ENCODE measurements at places on chromosomes 16 and 17.

GRCh38 chr17:20944014-20944865 is 98.6 kb downstream of the USP22 start:
- DNase-seq, result peak; percentile 34

GRCh38 chr16:80105751-80106150 is 435.0 kb upstream of the DYNLRB2 start:
- DNase-seq, result no peak

- DNase-seq, result peak; percentile 67
Observed at GRCh38 chr17:82200743-82201497, 11.7 kb downstream of the CCDC57 start.

GRCh38 chr17:68706356-68706920 is 105.3 kb upstream of the FAM20A start:
- DNase-seq, result no peak

- no peak for DNase-seq
Observed at GRCh38 chr16:55515111-55515510, 6.2 kb downstream of the LPCAT2 start.

- no peak for DNase-seq
Observed at GRCh38 chr17:57413848-57414651, 157.7 kb downstream of the MSI2 start.

DNA sequence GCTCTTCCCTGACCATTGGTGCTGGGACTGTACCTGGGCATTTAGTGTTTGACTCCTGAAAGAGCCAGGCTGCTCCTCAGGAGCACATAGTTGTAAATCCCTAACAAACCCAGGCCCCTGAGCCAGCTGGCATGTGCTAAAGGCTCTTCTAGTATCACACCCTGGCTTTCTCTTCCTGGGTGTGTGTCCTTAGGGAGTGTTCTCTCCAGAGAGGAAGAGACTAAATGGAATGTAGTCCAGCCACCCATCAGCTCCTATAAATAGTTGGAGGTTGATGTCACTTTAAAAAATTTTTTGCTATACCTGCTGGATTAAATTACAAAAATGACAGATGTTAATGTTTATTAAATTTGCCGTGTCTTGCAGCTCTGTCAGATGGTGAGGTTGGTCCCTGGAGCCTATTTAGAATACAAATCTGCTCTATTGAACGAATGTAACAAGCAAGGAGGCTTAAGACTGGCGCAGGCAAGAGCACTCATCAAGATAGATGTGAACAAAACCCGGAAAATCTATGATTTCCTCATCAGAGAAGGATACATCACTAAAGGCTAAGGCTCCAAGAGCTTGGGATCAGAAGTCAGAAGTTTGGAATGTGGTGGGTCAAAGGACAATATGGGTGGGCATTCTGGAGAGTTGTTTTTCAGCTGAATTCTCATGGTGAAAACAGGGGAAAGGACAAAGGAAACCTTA is 13.1 kb upstream of the DUSP14 start:
- DNase-seq, result no peak

- DNase-seq, result no peak
Observed at GRCh38 chr16:521381-522210, 5.9 kb upstream of the CAPN15 start.

GRCh38 chr17:75588596-75589011 is 1.0 kb downstream of the MYO15B start:
- DNase-seq, result no peak

GRCh38 chr16:2874032-2874911 is 8.7 kb upstream of the FLYWCH2 start:
- DNase-seq, result no peak

DNA sequence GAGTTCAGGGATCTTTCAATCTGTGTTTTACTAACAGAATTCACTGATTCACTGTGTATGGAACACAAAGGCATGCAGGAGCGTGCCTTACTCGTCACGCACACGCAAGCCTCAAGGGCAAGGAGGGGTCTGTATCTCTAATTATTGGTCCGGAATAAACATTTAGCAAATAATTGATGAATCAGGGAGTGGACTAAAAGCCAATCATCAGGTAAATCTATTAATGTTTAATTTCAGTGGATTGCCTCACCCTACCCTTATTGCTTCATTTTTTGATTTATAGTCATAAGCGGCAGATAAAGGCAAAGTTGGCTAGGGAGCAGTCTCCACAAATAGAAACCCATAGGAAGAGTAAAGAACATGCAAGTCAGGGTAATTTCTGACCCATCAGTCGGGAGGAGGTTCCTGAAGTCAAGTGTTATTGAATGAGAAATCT is 7.4 kb upstream of the HSD17B2 start:
- DNase-seq, result no peak

GRCh38 chr16:74071996-74072535 is 224.5 kb upstream of the PSMD7 start:
- DNase-seq, result no peak

GRCh38 chr16:68179855-68180254 is 56.1 kb downstream of the ESRP2 start:
- DNase-seq, result no peak

DNA sequence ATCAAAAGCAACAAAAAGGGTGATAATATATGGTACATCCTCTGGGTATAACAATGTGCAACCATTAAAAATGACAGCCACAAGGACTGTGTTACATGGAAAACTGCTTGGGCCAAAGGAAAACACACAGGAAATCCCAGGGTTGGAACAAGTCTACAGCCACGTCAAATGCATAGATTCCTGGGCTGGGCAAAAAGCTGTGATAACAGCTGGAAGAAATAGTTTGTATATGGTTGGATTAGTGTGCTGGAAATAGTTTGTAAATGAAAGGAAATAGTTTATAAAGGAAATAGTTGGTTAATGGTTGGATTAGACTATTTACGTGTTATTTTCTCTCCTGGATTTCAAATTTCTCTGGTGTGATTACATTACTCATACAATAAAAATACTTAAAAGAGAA is 2.6 kb downstream of the HSD17B2 start:
- no peak for DNase-seq

DNA sequence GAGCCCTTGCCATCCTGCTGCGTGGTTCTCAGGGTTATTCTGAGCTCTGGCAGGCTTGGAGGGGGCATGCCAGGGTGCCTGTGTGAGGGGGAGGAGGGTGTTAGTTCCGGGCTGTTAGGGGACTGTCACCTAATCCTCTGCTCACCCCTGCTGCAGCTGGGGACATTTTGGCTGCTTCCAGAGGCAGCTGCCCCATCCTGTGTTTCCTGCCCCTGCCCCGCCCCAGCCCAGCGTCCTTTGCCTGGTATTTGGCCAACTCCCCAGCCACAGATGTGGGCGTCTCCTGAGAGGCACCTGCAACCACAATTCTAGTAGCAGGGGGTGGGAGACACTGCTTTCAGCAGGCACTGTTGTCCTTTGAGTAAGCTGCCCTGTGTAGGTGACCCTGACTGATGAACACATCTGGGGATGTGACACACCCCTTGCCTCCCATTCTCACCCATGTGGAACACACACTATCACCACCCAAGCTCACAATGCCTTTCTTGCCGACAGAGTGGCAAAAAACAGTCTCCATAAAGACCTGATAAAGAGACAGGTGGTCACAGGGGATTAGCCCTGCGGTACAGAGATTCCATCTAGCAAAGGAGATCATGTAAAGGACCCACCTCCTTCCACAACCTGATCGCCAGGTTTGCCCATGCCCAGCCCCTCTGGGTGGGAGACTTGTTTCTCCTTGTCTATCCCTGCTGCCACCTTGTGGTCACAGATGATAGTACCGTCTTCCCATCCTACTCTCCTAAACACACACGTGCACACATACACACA is at the start of gene CHRNE:
CHRNE (minus strand) TSS at position 48 of the 768 bp plus-strand sequence; CDS start at position 13, 35 bp downstream.
- DNase-seq, result peak; percentile 81

DNA sequence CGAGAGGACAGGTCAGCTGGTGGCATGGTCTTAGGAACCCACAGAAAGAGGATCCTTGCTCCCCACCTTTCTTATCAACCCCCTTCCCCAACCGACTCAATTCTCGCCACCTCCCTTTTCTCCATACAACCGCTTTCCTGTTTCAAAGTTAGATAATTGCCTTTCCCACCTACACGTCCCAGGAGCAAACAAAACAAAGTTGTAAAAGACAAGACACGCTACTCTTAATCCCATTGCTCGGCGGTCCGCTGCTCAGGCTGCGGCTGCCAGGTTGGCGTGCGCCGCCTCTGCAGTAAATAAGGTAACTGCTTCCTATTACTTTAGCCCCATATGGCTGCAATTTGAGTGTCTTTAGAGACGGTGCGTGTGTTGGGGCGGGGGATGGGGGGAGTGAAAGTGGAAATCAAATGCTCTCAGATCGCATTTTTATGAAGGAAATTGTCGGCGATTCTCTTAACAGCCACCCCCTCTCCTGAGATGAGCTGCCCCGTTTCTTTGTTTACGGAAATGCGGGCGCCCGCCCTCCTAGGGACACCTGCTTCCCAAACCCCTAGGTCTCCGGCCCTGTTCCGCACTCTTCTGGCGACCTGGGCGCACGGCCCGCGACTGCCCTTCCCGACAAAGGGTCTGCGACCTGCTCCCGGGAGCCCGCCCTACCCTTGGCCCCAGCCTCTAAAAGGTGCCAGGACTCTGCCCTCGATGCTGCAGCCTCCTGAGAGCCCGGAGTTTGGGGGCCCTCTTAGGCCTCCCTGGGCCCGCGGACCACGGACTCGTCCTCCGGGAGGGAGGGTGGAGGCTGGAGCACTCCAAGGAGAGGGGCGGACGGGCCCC is 3.7 kb upstream of the CBX8 start:
- DNase-seq, result peak; percentile 50

GRCh38 chr16:73792199-73793020 is 504.2 kb upstream of the PSMD7 start:
- no peak for DNase-seq

GRCh38 chr16:3274490-3274889 is 8.8 kb upstream of the ZNF263 start:
- DNase-seq, result no peak

- DNase-seq, result no peak
Observed at GRCh38 chr16:24930440-24930839, 84.7 kb downstream of the SLC5A11 start.

- DNase-seq, result no peak
Observed at GRCh38 chr17:49635121-49635520, 42.8 kb downstream of the SPOP start.

- no peak for DNase-seq
Observed at GRCh38 chr16:65316808-65317207, 194.9 kb upstream of the CDH11 start.

GRCh38 chr16:9677301-9677653 is 505.0 kb downstream of the GRIN2A start:
- DNase-seq, result no peak

DNA sequence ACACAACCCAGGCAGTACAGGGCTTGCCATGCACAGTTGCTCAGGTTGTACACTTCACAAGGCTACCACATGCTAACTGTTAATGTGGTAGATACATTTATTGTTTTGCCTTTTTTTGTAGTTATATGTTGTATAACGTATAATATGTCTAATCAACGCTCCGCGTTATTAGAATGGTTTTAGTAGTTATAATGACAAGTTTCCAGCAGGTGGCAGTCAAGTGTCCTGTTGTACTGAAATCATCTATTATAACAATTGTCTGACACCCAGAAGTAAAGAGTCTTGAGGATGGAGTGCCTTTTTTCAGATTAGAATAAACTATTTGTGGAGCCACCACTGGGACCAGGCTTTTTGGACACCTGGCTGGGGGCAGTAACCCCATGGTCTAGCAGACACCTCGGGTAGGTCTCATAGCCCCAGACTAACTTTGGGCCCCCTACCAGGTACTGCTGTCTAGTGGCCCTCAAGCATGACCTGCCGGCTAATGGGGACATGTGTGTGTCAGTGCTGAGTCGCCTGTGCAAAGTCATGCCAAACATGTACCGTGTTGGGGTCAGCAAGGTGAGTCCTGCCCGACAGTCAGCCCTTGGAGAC is 32.8 kb downstream of the MYO15A start:
- peak; percentile 30 for DNase-seq

- no peak for DNase-seq
Observed at GRCh38 chr16:11692651-11693050, 24.4 kb downstream of the SNN start.

Data from activated CD4-positive, alpha-beta memory T cell treated with anti-CD3 and anti-CD28 coated beads, Interleukin-2, amount 10 ng/mL, durations not matched to agents 7 days and 5 days (primary cell).